ENCODE measurements at places on chromosomes 5 and 9.
A peak's percentile ranks its signal among the peaks of the same experiment; 100 is the strongest.

GRCh38 chr5:169431386-169431785 is 130.4 kb upstream of the SLIT3 start:
- no peak for DNase-seq

DNA sequence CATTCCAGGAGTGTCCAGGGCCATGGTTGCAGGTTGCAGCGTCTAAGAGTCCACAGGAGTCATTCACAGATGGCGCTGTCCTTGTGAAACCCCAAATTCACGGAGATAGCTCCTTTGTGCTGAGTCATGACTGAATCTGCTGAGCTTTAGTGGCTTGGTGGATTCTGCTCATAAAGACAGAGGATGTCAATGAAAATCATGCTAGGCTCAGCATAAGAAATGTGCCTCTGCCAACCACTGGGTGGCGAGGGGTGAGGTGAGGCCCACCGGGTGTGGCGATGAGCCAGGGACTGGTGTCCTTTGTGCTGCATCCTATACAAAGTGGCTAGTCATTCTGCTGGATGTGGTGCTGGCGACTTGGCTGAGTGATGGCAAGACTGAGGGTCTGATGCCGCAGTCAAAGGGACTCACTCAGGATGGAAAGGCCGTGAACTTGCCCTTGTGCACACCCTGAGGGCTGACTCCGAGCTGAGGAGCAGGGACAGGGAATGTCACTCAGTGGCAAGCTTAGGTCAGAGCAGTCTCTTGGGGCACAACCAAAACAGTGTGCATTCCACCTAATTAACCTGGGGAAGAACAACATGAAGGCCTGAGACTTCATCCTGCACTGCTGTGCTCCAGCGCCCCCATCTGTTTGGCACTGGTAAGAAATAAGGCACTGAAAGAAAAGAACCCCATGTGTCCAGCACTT is 71.5 kb downstream of the DAP start:
- DNase-seq, result no peak

- DNase-seq, result no peak
Measured at GRCh38 chr5:142289708-142290576, 34.9 kb downstream of the SPRY4 start.

DNA sequence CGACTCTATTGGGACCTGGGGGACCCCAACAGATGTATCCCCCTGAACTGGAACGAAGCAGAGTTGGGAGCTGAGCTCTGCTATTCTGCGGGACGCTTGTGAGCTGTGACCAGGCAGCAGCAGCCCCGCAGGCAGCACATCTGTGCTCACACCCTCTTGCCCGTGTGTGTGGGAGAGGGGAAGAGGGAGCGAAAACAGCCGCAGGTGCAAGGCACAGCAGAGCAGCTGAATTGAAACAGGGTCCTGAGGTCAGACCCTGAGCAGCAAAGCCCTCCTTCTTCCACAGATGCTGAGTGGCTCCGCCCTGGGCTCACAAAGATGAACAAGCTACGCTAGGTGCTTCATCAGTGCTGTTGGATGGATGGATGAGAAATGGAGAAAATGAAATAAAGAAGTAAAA is 198.7 kb downstream of the HSPA4 start:
- DNase-seq, result no peak

DNA sequence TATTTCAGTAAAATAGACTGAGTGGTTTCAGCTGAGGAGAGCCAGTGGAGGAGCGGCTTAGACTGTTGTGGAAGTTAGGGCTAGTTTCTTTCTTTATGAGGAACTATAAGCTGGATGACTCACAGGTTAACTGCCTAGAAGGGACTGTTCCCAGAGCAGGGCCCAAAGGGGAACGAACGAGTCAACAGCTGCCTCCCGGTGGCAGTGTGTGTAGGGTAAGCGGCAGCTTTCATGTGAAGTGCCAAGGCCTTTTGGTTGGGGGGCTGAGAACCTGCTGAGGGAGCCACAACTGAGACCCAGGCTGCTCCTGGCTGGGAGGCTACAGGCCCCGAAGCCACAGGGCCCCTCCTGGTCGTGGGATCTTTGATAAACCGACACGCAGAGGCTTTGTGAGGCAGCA is 7.0 kb downstream of the SQSTM1 start:
- no peak for DNase-seq

GRCh38 chr5:78591138-78591612 is 57.4 kb downstream of the LHFPL2 start:
- no peak for DNase-seq

DNA sequence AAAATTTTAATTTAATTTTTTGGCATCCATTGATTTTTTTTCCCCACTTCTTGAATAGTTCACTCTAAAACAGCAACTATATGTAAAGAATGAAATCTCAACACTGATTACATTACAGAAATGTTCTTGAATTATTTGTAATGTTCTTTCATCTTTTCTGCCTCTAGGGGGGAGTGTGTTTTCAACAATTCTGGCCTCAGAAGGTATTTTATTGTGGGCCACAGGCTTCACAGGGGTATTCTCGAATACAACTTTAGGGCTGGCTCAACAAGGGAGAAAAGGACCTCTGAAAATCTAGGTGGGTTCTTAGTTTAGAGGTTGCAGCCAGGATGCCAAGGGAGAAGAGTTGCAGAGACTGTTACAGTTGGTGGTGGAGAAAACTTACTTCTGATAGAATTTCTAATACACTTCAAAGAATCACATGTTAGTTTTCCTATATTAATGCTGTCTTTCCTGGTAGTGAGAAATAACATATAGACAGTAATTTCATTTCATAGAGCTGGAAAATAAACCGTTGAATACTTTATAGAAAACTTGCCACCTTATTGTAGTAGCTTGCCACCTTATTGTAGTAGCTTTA is 3.6 kb upstream of the NPR3 start:
- no peak for DNase-seq

GRCh38 chr9:14311956-14312685 is 1.8 kb downstream of the NFIB start:
- no peak for DNase-seq

DNA sequence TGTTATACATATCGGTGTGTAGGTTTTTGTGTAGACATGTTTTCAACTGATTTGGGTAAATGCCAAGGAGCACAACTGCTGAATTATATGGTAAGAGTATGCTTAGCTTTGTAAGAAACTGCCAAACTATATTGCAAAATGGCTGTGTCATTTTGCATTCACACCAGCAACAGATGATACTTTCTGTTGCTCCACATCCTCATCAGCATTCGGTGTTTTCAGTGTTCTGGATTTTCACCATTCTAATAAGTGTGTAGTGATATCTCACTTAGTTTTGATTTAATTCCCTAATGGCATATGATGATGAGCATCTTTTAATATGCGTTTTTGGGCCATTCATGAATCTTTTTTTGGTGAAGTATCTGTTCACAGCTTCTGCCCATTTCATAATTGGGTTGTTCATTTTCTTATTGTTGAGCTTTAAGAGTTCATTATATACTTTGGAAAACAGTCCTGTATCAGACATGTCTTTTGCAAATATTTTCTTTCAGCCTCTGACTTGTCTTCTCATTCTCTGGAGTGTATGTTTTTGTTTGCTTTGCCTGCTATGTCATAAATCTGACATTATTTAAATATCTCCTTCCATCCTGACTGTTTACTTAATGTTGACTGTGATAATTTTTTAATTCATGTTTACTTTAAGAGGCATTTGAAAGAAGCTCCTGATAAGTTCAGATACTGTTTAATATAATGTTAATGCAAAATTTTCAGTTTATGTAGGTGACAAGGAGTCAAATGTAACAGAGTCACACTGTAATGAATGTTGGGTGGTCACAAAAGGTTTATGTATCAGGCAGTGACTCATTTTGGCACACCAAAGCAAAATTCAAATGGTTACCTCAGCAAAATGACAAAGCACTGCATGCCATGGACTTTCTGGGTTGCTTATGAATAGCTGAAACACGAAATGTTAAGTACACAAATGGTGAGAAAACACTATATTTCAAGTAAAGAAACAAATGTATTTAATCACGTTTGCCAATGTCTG is 181.1 kb upstream of the DAB2 start:
- DNase-seq, result no peak

GRCh38 chr9:89477384-89477783 is 20.5 kb downstream of the SEMA4D start:
- DNase-seq, result no peak

GRCh38 chr5:181173027-181173419 is 25.6 kb downstream of the OR2V2 start:
- no peak for DNase-seq

GRCh38 chr5:114266374-114266773 is 95.5 kb upstream of the KCNN2 start:
- DNase-seq, result no peak

DNA sequence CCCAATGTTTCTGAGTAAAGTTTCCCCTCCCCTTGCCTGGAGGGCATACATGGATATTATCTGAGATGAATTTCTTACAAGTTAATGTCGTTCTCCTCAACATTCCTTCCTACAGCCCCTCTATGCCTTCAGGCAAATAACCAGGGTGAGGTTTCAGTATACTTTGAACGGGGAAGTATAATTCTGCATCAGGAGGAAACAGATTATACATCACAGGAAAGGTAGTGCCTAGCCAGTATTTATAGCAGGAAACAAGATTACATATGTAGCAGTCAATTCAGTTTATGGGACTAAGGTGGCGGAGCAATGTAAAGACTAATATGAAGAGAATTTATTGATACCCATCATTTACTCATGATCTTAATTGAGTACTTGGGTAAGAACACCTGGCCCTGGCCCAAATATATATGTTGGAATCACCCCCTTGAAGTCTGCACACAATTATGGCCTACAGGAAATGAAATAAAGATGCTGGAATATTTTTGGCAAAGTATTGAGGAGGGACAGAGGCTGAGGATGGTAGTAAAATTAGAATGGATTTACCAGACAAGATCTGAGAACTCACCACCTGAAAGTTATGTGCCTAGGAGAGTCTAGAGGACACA is 661.1 kb downstream of the PTPRD start:
- DNase-seq, result no peak

- no peak for DNase-seq
Measured at GRCh38 chr5:134523543-134524271, 1.8 kb upstream of the JADE2 start.

GRCh38 chr9:117555964-117556629 is 141.2 kb upstream of the ASTN2 start:
- DNase-seq, result peak; percentile 29

GRCh38 chr9:123150708-123151503 is 117.4 kb downstream of the GPR21 start:
- DNase-seq, result no peak

All from activated CD4-positive, CD25-positive, alpha-beta regulatory T cell treated with anti-CD3 and anti-CD28 coated beads, Interleukin-2, amount 50 U/mL, for 72 hours (primary cell).